Head of caudate nucleus (tissue), 42 donors: ENCODE measurements at places on chromosomes 1 and 21.

GRCh38 chr21:19463966-19464365 is 1060.4 kb upstream of the TMPRSS15 start:
- no peak for DNase-seq

GRCh38 chr1:169779150-169779549 is 15.6 kb downstream of the METTL18 start:
- DNase-seq = no peak

DNA sequence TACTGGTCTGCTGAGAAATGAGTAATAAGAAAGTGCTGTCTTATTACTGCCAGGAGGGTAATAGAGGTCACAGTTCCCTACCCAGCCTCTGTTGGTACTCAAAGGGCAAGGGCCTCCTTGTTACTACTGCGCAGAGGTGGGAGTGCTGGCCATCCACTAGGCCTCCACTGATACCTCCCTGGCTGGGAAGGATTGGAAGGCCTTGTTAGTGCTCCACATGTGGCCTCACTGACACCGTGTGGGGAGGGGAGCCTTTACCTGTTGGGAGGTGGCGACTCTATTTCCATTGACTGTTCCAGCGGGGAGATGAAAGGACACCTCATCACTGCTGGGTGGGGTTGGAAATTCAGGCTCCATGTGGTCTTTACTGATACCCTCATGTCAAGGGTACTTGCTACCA is 57.8 kb upstream of the USP24 start:
- DNase-seq = no peak

GRCh38 chr21:33644383-33645074 is 2.2 kb downstream of the ITSN1 start:
- DNase-seq = no peak

DNA sequence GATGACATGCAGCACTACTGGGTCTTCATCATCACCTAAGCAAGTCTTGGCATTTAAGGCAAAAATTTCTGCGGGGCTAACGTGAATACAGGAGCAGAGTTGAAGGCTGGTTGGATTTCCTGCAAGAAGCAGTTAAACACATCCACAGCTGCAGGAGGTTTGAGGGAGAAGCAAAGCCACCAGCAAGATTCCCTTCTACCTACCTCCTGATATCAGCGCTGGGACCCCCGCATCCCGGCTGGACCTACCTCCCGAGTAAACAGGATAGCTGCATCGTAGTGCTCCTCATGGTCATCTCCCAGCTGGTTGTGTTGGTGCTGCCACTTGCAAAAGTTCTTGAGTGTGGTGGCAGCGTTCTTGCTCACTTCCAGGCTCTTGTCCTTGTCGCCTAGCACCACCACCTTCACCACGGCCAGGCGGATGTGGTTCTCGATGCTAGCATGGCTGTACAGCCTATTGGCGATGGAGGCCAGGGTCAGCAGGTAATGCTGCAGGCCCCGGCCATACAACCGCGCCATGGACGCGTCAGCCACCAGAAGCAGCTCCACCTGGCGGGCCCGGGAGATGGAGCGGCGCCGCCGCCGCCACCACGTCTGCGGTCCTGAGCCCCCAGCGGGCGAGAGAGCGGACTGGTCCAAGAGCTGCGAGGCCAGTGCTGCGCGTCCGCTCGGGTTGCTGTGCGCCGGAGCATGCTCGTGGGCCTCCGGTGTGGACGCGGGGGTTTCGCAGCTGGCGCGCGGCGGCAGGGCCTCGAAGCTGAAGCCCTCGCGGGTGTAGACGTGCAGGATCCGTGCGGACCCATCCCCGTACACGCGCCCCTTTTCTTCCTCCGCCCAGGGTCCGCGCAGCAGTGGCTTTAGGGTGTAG is 1.6 kb downstream of the ADAMTS5 start:
- DNase-seq = peak; percentile 43

DNA sequence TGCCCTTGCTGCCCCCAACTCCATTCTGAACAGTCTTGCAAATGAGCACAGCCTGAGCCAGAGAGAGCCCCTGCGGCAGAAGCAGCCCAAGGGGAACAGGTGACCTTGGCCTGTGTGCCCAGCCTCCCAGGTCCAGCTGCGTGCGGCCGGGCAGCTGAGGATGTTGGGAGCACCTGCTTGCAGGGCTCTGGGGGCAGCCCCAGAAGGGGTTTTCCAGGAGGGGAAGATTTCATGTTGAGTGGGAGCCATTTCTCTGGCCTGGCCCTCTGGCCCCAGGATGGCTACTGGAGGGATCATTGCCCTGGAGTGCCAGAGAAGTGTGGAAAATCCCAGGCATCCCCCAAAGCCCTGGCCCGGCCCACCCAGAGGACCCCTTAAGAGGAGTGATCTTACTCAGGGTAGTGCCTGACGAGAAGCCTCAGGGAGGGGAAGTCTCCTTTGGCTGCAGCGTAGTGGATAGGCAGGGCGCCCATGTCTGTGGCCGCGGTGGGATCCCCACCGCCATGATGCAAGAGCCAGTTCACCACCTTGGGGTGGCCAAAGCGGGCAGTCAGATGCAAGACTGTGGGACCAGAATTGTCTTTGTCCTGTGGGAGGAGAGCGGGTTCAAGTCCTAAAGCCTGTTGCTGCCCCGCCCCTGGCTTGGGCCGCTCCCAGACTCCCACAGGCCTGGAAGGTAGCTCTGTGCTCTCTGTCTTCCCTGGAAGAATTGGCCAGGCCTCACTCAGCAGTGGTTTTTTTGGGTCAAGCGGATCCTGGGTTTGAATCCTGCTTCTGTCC is 20.6 kb upstream of the RNU1-4 start:
- DNase-seq = peak; percentile 14

GRCh38 chr21:17462276-17462981 is 50.4 kb upstream of the CXADR start:
- no peak for DNase-seq

DNA sequence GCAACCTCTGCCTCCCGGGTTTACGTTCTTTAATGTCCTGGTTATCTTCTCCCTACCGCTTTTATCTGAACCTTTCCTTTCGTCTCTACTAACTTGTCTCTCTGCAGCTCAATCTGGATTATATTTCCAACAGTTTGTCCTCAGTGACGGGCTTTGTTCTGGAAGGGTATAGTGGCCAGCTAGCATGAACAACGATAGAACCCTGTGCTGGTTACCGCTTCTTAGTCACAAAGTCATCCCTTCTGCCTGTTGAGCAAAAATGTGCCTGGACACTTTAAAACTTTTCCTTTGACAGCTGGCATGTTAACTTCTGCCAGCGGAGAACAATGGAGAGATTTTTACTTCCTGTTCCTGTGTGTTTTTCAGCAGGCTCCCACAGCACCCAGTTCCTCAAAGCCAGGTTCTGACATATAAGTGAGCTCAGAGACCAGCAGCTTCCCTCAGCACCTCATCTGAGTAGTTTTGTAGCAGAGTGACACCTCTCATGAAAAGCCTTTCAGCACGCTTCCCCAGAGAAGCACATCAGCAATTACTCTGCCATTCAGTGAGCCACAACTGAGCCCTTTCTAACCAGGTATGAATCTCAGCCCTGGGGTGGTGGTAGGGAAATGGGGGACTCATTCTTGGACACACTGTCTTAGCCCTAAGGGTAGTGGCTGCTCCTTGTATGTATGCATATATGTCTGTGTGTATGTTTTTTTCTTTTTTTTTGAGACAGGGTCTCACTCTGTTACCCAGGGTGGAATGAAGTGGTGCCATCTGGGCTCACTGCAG is 23.6 kb upstream of the CCDC17 start:
- no peak for DNase-seq

DNA sequence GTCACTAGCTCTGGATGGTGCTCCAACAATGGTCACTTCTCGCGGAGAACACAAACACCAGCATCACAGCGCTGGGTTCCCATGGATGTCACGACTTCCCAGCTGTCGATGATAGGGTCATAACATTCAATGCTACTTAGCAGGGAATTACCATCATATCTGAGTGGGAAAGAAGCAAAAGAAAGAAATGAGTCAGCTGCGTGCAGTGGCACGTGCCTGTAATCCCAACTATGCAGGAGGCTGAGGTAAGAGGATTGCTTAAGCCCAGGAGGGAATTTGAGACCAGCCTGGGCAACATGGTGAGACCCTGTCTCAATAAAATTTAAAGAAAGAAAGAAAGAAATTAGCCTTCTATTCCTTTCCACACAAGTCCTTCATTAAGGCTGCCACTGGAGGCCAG is 3.6 kb upstream of the RABIF start:
- DNase-seq = no peak

DNA sequence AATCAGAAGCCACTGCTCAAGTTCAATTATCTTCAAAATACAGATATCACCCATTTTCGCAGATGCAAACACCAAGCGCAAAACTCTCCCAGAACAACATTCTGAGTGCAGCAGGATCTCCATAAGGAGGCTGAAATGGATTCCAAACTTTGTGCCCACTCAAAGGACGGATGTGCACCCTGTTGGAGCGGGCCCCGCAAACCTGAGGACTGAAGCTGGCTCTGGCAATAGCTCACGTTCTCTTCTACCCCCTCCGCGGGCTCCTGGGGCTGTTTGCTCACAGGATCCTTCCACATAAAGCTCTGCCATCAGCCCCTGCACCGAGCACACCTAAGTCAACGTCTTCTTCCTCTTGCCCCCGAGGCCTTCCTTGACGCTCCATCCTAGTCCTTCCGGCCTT is 11.7 kb upstream of the RCSD1 start:
- no peak for DNase-seq

- no peak for DNase-seq
These were observed 578.9 kb upstream of the NR5A2 start for GRCh38 chr1:199448646-199449045.

- DNase-seq = no peak
These were observed 712 bp downstream of the TEKT2 start for GRCh38 chr1:36084497-36085115.

- DNase-seq = no peak
These were observed 6.2 kb downstream of the SLC19A2 start for GRCh38 chr1:169479363-169480066.

- peak; percentile 72 for DNase-seq
These were observed 583 bp downstream of the MEF2D start for GRCh38 chr1:156499842-156500542.

DNA sequence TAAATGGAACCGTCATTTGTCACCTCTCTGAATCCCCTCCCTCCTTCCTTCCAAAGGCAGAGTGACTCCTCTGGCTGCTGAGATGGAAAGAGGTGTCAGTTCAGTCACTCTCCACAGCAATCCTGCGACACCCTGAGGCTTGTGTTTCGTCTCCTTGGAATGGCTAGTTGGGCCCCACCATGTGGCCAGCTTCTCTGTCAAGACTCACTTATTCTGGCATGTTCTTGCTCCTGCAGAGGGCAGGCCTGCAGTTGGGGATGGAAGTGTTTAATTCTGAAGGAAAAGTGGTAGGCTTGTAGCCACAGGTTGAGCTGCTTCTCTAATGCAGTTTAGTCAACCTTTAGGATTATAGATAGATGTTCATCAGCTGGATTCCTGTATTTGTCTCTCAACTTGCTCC is 149.6 kb downstream of the LMO4 start:
- peak; percentile 30 for DNase-seq

GRCh38 chr1:110019770-110020169 is 14.7 kb upstream of the STRIP1 start:
- DNase-seq = no peak

DNA sequence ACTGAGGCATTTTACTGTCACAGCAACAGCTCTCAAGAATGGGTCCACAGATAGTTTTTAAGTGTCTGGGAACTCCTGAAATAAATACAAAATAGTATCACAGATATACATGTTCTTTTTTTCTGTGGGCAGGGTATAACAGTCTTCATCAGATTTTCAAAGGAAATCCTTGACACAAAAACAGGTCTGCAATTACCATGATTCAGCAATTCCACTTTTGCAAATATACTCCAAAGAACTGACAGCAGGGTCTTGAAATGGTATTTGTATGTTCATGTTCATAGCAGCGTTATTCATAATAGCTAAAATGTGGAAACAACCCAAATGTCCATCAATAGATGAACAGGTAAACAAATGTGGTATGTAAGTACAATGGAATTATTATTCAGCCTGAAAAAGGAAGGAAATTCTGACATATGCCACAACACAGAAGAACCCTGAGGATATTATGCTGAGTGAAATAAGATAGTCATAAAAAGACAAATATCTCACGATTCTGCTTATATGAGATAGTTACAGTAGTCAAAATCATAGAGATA is 85.0 kb downstream of the EPS15 start:
- DNase-seq = no peak

GRCh38 chr1:244011271-244011670 is 39.8 kb upstream of the ZBTB18 start:
- no peak for DNase-seq

DNA sequence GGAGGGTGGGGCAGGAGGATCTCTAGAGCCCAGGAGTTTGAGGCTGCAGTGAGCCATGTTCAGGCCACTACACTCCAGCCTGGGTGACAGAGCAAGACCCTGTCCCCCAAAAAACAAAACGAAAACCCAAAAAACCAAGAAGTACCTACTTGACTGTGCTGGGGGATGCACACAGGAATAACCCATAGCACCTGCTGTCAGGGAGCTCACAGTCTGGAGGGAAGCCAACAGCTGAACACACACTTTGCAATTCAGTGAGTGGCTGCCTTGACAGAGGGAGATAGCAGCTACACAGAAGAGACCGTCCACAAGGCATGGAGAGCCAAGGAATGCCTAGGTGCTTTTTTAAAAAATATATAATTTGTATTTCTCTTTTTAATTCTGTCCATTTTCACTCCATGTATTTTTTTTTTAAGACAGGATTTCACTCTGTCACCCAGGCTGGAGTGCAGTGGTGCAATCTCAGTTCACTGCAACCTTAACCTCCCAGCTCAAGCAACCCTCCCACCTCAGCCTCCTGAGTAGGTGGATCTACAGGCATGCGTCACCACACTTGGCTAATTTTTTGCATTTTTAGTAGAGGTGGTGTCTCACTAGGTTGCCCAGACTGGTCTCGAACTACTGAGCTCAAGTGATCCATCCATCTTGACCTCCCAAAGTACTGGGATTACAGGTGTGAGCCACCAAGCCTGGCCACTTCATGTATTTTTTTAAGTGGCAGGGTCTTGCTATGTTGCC is 68.7 kb downstream of the NID1 start:
- DNase-seq = no peak

DNA sequence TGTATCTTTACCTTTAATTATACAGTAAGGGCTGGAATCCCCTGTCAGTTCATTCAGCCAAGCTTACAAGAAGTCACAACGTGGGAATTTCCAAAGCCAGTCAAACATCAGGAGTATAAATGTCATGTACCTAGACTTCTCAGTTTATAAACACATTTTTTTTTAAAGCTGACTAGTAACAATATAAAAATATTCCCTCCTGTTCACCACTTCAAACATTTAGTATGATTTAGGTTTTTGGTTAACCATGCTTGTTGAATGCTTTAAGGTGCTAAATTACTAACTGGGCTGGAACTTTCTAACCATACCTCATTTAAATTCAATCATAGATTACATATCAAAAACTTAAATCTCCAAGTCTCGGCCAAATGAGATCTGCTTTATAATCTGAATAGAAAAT is 44.0 kb downstream of the JAK1 start:
- DNase-seq = no peak

- no peak for DNase-seq
These were observed 147.2 kb upstream of the DPYD start for GRCh38 chr1:98068016-98068415.

- no peak for DNase-seq
These were observed 26.6 kb downstream of the CLIC6 start for GRCh38 chr21:34695434-34695833.

DNA sequence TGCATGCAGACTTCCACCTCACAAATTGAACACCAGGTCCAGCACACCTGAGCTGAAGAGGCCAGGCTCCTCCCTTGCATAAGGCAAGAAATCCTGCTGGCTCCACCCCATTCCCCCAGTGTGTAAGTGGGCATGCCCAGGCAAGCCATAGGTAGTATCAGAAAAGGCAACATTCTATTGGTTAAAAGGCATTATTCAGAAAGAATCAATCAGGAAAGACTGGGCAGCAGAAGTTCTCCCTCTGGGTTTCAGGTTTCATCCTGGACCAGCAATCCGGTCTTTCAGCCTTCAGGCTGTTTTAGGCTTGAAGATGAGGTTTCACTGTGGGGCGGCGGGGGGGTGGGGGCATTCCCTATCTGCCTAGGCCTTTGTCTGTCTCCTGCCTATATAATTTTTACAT is 42.0 kb upstream of the LHX8 start:
- DNase-seq = no peak
